ENCODE measurements at places on chromosomes 3 and 15.

- no peak for DNase-seq
Observed at GRCh38 chr3:66014056-66014455, 24.7 kb downstream of the MAGI1 start.

- DNase-seq, result no peak
Observed at GRCh38 chr3:169389211-169389924, 274.1 kb downstream of the MECOM start.

DNA sequence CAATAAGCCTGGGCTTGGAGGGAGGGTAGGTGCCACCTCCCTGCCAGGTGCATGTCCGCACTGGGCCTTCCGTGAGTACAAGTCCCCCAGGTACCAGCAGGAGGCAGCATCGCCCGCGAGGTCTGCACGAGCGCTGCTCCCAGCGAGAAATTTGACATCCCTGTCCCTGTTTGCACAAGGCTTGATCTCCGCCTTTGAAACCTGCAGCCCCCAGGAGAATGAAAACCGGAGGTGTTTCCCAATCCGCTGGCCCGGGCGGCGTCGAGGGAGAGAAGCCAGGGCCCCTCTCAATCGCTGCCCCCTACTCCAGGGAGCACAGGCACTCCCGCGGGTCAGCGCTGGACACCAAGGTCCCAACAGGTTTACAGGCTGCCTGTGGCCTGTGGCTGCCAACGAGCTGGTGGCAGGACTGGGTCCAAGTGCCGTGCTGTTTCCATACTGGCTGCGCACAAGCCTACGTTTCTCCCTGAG lies 961 bp downstream of the HAPLN3 start:
- DNase-seq, result peak; percentile 74

DNA sequence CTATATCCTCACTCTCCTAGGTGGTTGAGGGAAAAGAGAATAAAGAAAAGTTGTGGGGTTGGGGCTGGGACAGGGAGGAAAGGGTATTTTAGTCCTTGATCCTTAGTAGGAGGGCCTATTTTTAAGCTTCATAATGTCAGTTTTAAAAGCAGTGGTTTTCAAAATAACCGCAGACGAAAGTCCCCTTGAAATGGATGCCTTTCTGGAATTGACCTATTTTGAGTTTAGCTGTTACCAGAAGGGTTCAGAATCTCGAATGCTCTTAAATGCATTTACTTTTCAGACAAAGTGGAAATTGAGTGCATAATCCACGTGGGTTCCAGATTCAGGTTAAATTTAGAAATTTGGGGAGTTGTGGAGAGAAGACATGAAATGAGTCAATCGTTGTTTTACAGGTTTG lies 16.6 kb downstream of the MAP2K1 start:
- no peak for DNase-seq

DNA sequence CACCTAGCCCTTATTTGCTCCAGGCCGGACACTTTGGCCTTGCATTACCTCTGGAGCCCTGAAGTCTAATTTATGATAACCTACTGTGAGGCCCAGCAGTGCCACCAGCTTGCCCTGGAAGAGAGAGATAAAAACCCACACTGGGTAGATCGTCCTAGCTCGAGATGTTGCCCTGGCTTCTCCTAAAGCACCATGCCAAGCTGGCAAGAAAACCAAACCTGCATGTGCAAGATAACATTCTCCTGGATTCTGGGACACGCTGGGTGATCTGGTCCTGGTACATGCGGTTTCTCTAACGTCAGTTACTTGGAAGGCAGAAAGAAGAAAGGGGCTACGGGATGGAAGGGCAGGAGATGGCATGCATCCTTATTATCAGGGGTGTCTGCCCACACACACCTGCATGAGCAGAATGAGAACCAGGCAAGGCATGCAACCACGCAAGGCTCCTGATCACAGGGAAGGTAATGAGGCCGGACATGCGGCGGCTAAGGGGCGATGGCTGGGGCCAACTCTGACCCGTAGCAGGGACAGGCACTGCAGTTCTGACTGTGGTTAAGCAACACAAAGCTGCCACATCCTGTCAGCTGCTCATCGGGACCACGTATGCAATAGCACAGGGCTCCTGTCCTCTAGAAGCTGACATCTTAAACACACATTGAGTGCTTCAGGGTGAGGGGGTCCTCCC lies 73.0 kb downstream of the OXNAD1 start:
- peak; percentile 10 for DNase-seq

GRCh38 chr3:104347291-104347690 lies 1019.4 kb upstream of the ALCAM start:
- no peak for DNase-seq

DNA sequence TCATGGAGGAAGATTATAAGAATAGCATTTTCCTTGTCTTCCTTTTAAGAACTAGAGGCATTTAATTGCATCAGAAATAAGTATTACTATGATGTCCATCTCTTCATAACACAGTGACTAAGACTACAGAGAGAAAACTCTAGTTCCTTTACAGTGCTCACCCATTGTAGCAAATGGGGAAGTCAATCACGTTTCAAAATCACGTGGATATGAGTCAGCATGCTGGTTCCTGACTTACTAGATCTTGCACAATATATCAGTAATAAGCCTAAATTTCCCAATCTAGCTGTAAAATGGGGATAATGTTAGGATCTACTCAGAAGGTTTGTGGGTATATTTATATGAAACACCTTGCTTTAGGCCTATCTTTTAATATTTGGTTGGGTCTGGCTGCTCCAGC lies 254.8 kb upstream of the EOMES start:
- DNase-seq, result no peak

All from activated T-helper 9 cell treated with anti-CD3 and anti-CD28 coated beads, Interleukin-2, amount 50 U/mL, for 16 hours (primary cell).